ENCODE measurements at places on chromosomes 2 and 18.

DNA sequence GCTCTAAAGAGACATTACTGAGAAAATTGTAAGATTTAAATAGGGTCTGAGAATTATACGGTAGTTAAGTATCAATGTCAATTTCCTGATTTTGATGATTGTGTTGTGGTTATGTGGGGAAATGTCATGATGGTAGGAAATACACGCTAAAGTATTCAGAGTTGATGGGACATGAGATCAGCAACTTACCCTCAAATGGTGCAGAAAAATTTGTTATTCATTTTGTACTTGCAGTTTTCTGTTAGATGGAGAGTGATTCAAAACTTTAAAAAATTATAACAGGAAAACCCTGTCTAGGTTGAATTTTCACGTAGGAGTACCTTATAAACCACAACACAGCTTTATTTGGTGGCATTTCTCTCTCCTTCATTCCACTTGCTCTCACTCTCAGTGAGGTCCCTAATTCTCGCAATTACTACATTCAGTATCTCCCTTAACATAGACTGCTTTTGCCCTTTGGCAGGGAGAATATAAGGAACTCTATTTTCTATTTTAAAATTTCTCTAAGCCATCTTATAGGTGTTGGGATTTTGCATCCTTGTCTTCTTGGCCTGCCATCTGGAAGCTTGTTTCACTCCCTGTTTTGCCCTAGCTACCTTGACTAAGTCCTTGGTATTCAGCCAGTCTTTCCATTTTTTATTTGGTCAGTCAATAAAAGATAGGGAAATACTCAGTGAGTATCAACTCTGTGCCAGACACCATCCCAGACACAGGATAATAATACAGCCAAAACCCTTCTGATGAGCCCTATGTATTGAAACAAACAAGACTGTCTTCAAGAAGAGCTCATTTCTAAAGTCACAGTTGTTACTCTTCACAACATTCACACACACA, 550.6 kb upstream of the ACVR2A start:
- peak; percentile 63 for DNase-seq

GRCh38 chr2:124607679-124608078, 582.6 kb downstream of the CNTNAP5 start:
- no peak for DNase-seq

DNA sequence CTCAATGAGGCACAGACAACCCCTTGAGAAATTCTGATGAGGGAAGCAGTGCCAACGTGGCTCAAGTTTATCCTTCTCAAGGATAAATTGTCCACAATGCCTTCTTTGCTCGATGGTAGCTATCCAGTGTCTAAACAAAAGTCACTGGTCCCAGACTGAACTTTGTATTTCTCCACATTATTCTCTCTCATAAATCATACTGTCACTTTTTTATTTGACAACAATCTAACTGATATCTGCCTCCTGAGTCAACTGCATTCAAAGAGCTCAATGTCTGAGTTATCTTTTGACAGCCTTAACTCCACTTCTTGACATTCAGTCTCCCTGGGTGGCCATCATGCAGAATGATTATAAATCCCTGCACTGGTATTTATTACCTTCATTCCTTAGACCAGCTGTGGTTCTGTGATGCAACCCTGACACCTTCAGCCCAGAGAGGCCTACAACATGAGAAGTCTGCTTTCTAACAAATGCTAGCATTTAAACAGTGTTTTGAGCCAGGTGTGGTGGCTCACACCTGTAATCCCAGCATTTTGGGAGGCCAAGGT, 38.2 kb downstream of the IMMT start:
- DNase-seq, result no peak

DNA sequence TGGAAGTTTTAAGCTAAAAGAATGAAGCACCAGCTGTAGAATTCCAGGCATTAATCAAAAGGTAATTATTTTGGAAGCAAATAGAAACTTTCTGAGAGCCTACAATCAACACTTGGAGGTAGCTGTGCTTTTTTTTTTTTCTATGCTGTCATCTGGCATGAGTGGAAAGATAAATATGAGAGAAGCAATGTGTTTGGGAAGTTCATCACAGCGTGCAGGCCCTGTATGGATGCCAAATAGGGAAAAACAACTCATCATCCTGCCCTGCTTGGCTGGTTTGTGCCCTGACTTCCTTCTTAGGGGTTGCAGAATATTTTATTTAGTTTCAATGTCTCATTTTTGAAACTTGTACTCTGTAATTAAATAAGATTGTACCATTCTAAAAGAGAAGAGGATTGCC, 437.4 kb downstream of the PIK3C3 start:
- no peak for DNase-seq

GRCh38 chr2:165870346-165870745, 76.3 kb upstream of the GALNT3 start:
- no peak for DNase-seq

- DNase-seq, result peak; percentile 44
Measured at GRCh38 chr2:134181219-134181618, 72.7 kb upstream of the MGAT5 start.

DNA sequence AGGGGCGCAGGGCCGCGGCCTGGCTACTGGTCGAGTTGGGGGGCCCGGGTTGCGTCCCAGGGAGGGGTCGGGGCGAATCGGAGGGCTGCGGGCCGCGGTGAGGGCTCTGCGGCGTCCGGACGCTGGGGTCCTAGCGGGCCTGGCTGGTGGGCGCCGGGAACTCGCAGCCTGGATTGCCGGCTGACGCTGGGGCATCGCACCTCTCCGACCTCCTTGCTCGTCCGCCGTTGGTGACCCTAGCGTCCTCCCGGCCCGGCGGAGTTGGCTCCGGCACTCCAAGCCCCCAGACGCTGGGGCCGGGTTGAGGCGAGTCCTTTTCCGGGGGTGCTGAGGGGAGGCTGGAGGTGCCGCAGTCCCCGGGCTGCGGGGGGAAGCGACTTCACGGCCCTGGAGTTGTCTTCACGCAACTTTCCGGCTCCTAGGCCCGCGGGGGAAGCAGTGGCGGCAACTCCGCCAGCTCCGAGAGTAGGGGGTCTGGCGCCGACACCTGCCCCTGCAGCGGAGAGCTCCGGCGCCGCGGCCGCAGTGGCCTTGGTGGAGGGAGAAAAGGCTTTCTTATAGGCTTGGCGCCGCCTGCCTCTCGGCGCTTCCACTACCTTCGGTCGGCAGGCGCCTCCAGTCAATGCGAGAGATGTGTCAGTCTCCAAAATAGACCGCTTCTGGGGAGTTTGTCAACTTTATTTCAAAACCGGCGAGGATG, 70.3 kb downstream of the HAUS1 start:
- peak; percentile 76 for DNase-seq

DNA sequence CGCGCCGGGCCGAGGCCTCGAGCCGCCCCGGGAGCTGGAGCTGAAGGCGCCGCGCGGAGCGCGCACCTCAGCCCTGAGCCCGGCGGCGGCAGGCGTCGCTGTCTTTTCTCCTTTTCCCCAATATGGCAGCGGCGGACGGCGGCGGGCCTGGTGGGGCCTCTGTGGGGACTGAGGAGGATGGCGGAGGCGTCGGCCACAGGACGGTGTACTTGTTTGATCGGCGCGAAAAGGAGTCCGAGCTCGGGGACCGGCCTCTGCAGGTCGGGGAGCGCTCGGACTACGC, 369 bp downstream of the SMCHD1 start:
- DNase-seq, result no peak

GRCh38 chr2:85804583-85804982, 50.8 kb downstream of the ATOH8 start:
- peak; percentile 42 for DNase-seq

- DNase-seq, result no peak
Measured at GRCh38 chr2:8171608-8172007, 510.2 kb upstream of the ID2 start.

GRCh38 chr2:225052703-225053102, 10.4 kb upstream of the DOCK10 start:
- DNase-seq, result peak; percentile 73

All from activated CD4-positive, alpha-beta T cell treated with anti-CD3 and anti-CD28 coated beads, Interleukin-10, Interleukin-2, amounts not matched to agents 100 ng/mL and 50 ng/mL, durations not matched to agents 16 hours and 8 hours (primary cell).